ENCODE measurements at places on chromosomes 7 and 10.

DNA sequence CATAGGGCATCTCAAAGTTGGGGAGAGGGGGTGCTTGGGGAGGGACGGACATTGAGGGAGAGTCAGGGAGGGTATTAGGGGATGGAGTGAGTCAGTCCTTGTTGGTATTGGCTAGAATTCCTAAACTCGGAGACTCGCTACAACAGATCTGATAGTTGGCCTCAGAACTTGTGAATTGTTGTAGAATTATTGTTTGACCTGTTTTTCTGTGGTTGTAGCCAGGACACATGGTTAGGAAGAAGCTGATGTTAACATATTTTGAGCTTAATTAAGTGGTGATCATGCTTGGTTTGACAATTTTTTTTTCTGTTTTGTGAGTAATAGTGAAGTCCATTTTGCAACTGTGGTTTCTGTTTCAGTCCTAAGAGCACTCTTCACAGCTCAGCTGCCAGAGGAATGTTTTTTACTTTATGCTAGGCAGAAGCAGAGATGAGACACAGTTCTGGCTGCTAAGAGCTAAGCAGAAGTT is 1190.3 kb upstream of the C7orf33 start:
- no peak for DNase-seq

DNA sequence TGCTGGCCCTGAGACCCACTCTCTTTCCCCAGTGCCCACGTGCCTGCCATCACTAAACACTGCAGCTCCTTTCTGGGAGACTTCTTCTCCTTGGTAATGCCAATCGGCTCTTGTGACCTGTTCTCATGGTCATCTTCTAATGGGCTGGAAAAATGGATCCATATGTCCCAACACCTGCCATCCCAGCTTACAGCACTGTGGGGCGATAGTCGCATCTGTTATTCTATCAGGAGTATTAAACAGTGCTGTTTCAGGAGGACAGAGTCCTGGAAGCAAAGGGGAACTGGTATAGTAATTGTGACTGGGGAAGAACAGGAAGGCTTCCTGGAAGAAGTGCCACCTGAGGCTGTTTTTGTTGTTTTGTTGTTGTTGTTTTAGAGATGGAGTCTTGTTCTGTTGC is 411.2 kb downstream of the GLRX3 start:
- DNase-seq = no peak

- no peak for DNase-seq
These were observed 35.3 kb upstream of the SPOCK2 start for GRCh38 chr10:72123616-72124015.

DNA sequence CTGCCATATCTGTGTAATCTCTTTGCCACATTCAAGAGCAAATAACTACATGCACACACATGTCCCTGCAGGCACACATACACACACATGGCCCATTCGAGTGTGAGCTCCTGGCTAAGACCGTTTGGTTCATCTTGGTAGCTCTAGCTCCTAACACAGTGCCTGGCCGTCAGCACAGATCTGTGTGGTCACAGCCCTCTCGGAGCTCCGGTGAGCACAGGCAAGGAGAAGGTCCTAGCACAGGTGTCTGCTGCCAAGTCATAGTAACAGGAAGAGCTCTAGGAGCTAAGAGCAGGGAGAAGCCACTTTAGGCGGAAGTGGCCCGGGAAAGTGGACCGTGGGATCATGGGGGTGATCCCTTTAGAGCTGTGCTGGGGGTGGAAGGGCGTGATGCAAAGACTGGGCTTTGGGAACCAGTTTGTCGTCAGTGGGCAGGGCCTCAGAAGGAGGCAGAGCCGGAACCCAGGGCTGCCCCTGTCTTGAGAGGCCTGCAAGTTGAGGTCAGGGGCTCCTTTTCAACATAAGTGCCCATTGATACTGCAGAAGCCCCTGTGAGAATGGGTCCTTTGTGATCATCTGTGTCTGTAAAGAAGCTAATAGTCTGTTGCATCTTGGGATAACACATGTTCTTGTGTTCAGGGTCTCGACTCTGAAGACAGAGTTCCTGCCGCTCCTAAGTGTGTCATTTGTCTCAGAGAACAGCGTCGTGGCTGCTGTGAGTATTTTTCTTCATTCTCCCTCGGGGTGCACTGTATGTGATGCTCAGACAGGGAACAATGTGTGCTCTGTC is 16.6 kb upstream of the ARPC1B start:
- no peak for DNase-seq

GRCh38 chr7:148503900-148504487 is 86.6 kb upstream of the C7orf33 start:
- DNase-seq = no peak

All from HuH-7.5 (cell line).